Activated T-helper 1 cell treated with anti-CD3 and anti-CD28 coated beads, Interleukin-2, amount 50 U/mL, for 16 hours (primary cell): ENCODE measurements at places on chromosomes 3 and 15.
A peak's percentile ranks its signal among the peaks of the same experiment; 100 is the strongest.

GRCh38 chr3:177448987-177449359, 251.7 kb upstream of the TBL1XR1 start:
- DNase-seq, result no peak

- no peak for DNase-seq
Measured at GRCh38 chr3:69961706-69962439, 37.7 kb upstream of the SAMMSON start.

GRCh38 chr15:86139828-86140227, 60.2 kb downstream of the AGBL1 start:
- DNase-seq, result no peak

GRCh38 chr3:185532901-185533300, 19.5 kb downstream of the LIPH start:
- DNase-seq, result no peak

GRCh38 chr15:100116416-100117190, 225.2 kb downstream of the ADAMTS17 start:
- DNase-seq, result no peak

- DNase-seq, result no peak
Measured at GRCh38 chr3:52979190-52979983, 66.5 kb downstream of the SFMBT1 start.

GRCh38 chr15:66408254-66408653, 21.5 kb downstream of the MAP2K1 start:
- DNase-seq, result no peak

DNA sequence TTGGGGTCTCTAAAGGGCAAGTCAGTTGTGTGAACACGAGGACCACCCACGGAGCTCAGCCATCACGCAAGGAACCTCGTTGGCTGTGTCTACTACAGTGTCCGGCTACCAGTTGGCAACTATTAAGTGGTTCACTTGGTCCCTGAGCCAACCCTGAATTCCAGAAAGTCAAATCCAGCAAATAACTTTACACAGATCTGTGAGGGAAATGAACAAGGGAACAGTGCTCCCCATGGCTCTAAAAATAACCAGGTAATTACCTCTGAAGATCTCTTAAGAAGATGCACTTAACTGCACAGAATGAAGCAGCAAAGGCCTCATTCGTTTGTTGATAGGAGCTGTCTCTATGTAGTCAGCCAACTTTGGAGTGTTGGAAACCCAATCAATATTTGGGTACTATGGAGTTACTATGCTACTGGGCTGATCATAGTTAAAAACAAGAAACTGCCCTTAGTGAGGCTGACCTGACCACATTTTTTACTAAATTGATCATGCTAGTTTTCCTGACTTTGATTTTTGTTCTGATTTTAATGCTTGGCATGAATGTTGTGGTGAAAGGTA, 219.1 kb upstream of the LRIG1 start:
- no peak for DNase-seq

DNA sequence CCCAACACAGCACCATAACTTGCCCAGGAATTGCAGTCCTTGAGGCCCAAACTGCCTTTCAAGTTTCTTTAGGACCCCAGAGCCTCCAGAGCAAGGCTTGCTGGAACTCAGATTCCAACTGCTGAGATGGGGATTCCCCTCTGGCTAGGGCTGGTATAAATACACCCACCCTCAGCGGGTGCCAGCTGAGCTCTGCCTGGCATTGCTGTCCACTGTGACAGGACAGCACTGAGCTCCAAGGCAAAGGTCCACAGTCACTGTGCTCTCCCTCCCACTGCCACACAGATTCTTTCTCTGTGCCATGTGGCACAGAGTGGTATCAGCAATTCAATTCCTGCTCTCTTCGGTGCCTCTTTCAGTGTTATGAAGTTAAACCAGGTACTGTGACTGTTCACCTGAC, 304.2 kb upstream of the LMCD1 start:
- no peak for DNase-seq

- no peak for DNase-seq
Measured at GRCh38 chr15:50764461-50765194, 878 bp downstream of the SPPL2A start.

DNA sequence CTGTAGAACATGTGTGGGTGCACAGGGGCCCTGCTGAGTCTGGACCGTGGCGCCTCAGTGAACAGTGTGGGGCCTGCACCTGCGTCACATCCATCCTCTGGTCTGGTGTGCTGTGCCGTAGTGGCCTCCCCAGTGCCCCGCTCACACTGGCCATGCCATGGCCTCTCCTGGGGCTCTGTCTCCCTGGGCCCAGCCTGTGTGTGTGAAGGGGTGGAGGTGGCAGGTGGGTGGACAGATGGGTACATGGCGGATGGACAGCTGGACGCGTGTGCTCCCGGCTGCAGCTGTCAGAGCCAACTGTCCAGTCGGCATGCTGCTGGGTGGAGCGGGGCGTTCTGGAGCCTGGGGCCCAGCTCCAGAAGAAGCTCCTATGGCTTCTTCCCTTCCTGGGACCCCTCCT, 17.8 kb downstream of the PLXNA1 start:
- no peak for DNase-seq

DNA sequence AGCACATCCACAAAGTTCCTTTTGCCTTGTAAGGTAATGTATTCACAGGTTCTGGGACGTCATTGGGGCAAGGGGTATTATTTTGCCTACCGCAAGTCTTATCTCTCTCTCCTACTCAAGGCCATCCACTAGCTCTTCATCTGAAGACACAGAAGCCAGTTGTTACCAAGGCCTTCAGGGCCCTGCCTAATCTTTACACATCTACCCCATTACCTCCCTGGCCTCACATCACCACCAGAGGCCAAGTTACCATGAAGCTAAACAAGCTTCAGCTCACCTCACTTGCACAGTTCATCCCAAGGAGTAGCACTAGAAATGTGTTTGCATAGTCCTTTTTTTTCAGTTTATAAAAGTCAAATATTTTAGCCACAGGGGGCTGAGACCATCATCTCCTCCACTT, 34.1 kb downstream of the ATP8B4 start:
- DNase-seq, result no peak

GRCh38 chr3:167740961-167741587, 5.6 kb downstream of the SERPINI1 start:
- DNase-seq, result no peak

DNA sequence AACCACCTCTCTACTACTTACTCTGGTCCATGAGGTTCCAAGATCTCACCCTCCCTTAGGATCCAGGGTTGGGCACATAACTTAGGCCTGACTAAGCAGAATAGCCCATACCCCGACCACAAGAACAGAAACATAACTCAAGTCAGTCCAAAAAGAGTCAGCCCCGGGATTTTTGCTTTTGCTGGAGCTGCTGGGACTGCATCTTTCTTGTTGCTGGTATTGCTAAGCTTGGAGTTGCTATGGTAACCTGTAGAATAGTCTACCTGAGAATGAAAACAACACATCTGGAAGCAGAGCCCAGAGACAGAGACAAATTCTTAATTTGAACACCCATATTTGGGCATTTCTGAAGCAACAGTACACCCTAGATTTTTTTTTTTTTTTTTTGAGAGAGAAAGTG, 6.5 kb downstream of the RUBCN start:
- no peak for DNase-seq

DNA sequence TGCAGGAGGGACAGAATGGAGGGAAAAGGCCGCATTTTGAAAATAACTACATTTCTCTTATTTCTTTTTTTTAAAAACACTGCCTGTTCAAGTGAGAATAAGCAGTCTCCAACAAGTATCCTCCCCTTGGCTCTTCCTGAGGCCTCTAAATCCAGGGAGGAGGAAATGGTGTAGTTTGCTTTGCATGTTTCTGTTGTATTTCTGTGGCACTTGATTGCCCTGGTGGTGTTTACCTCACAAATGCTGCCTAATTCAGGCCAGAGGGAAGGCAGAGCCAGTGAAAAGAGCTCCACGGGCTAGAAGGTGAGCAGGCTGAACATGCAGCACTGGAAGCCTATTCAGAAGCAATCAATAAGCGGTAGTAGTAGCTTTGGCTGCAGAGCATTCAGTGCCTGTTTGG, 149.3 kb upstream of the ATP11B start:
- no peak for DNase-seq

DNA sequence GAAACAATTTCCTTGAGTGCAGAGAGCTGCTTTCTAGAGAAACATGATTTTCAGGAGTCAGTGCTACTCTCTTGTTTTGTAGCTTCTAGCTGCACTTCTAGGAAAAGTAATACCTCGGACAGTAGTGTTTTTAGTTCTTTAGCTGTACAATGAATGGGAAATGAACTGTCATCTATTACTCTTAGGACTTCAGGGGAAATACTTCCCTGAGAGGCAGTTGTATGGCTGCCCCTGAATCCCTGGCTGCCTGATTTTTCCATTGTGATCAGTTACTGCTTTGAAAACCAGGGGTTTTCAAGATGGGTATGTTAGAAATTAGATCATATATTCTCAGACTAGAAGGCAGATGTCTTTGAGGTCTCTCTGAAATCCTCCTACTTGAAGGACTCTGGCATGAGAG, 200.3 kb upstream of the SEMA6D start:
- DNase-seq, result no peak

- DNase-seq, result no peak
Measured at GRCh38 chr3:58490860-58491501, 915 bp upstream of the KCTD6 start.

DNA sequence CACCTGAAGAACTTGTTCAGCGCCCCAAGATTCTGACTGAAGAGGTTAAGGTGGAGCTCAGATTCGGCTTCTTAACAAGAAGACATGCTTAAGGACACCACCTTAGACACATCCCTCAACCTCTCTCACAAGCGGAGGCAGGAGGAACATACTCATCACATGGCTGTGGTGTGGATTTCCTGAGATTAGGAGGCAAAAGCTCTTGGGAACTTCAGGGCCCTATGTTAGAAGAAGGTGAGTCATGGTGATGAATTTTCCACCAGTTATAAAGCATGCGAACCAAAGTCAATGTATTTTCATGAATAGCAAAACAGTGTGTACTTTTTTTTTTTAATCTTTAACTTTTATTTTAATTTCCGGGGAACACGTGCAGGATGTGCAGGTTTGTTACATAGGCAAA, 212.2 kb upstream of the SUCLG2 start:
- no peak for DNase-seq

GRCh38 chr3:139677388-139678155, at the start of gene NMNAT3:
TSS of gene NMNAT3 (minus strand) at chr3:139677972. CDS start at chr3:139627724, 50,248 bp downstream.
- peak; percentile 64 for DNase-seq

GRCh38 chr3:194130807-194131589, 5.0 kb upstream of the HES1 start:
- no peak for DNase-seq

DNA sequence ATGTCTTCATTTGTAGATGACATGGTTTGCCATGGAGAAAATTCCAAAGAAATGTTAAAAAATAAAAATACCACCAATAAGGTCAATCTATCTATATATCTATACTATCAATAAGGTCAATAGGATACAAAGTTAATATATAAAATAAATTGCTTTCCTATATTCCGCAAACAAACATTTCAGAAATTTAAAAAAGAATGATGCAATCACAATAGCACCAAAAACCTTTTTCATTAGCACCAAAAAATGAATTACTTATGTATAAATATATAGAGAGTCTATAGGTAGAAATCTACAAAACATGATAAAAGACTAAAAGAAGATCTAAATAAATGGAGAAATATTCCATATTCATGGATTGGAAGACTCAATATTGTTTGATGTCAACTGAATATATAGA, 22.8 kb upstream of the GOLGA8A start:
- no peak for DNase-seq

DNA sequence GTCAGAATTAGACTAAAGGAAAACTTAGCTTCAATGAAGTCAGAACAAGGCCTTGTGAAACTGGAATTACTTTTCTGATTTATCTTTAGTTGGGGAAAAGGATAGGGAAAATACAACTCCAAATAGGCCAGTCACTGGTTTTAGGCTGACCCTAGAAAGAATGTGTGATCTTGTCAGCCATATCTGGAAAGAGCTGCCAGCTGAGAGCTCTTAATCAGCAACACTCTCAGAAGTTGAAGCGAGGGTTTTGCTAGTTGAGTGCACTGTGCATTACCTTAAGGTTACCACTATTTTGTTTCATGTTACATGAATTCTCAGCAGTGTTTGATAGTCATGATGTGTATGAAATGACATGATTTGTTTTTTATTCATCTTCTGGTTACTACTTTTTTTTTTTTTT, 905.3 kb upstream of the ALCAM start:
- no peak for DNase-seq
